ENCODE measurements at places on chromosomes 3 and 15.

DNA sequence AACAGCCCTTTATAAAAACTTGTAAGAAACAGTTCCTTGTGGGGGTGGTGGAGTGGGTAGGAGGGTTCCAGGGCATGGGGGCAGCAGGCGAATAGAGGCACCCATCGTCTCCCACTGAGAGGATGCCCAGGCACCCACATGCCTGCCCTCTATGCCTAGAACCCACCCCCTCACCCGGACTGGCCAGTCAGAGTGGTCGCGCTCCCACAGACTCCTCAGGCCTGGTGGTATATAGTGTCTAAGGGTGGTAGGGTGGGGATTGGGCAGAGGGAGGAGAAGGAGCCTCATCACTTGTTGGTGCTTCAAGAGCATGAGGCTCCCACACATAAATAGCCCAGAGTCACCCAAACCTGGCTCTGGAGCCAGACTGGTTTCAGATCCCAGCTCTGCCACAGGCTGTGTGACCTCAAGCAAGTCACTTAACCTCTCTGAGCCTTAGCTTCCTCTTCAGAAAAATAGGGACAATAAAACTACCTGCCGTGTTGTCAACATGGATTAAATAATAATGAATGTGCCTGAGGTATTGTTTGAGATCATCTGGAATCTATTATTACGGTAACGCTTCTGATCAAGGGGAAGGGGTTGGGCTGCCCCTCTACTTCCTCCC, 262.1 kb downstream of the UACA start:
- DNase-seq, result no peak

DNA sequence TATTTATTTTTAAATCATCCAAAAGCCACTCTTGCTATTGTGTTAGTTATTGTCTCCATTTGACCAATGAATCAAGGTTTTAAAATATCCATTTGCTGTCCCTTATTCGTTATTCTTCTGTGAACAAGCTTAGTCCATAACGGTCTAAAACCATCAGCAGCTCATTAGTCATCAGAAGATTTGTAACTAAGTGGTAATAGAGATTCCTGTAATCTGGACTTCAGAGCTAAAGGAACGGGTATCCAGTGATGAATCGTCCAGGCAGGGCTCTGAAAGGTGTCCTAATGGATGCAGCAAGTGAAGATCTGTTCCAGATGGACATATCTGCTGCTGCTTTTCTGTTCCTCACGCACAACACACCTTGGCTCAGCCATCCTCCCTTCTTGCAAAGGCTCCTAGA, 362.7 kb upstream of the CFAP20DC start:
- DNase-seq, result no peak

DNA sequence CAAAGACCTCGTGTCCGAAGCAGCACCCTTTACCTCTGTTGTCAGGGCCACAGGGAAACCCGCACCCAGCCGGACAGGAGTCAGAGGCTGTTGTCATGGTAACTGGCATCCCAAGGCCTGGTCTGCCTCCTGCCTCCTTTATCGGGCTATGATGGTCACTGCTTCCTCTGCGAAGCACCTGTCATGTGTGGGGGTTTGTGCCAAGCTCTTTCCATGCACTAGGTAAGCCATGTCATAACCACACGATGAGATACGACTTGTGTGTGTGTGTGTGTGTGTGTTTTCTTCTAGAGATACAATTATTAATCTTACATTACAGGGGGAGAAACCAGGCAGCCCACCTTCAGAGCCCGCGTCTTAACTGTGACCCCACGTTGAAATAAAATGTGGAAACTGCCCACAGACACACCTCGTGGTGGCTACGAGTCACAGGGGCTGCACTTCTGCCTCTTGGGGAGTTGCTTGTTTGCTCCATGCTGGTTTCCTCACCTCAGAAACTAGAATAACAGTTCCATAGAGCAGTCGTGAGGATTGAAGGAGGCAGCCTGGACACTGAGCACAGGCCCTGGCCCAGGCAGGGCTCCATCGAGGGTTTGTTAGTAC, 18.0 kb downstream of the ZDHHC19 start:
- no peak for DNase-seq

- no peak for DNase-seq
These were observed 7.4 kb downstream of the SPICE1 start for GRCh38 chr3:113507501-113508067.

- no peak for DNase-seq
These were observed 156.3 kb downstream of the KBTBD8 start for GRCh38 chr3:67154429-67154828.

- DNase-seq, result no peak
These were observed 57.8 kb downstream of the NCEH1 start for GRCh38 chr3:172653004-172653572.

- DNase-seq, result no peak
These were observed 62.2 kb downstream of the SUMF1 start for GRCh38 chr3:4404881-4405280.

GRCh38 chr3:142225885-142226215, 465 bp upstream of the GK5 start:
- no peak for DNase-seq

- no peak for DNase-seq
These were observed 9.7 kb upstream of the PTPN23 start for GRCh38 chr3:47370887-47371697.

DNA sequence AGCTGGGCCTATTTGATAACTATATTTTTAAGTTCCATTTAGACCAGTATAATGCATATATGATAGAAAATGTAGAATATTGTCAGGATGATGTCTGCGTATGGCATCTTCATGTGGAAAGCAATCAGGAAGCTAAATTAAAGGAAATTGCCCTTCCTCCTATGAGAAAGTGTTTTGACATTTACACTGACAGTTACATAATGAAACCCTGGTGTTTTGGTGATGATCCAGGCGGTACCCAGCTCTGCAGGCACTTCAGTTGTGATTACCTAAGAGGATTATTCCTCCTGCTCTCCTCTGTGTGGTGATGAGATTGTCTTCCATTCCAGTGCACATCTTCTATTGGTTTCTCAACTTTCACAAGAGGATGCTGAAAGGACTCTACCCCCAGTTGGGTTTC, 126.5 kb upstream of the MITF start:
- DNase-seq, result no peak

- DNase-seq, result no peak
These were observed 496.2 kb downstream of the FHIT start for GRCh38 chr3:60755094-60755493.

- DNase-seq, result no peak
These were observed 49.1 kb downstream of the PXYLP1 start for GRCh38 chr3:141280690-141281089.

GRCh38 chr15:70793694-70794093, 30.3 kb upstream of the UACA start:
- no peak for DNase-seq

- DNase-seq, result no peak
These were observed 10.6 kb downstream of the ACAA1 start for GRCh38 chr3:38126121-38126892.
